ENCODE measurements at places on chromosomes 6 and 20.

DNA sequence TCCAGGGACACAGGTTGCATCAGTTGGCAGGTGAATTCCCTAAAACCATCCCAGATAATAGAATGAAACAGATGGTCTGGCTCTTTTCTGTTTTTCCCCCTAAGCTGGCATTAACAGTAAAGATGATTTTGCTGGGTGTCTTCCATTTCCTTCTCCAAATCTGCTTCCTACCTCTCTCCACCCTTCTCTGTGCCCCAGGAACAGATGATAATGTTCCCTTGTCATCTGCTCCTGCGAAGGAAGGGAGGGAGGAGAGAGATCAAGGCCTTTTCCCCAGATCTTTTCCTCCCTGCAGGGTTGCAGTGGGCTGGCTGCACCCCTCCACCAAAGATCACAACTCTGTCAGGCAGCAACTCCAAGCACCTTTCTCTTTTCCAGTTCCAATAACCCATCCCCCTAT lies 156.5 kb upstream of the PRDM1 start:
- no peak for DNase-seq

DNA sequence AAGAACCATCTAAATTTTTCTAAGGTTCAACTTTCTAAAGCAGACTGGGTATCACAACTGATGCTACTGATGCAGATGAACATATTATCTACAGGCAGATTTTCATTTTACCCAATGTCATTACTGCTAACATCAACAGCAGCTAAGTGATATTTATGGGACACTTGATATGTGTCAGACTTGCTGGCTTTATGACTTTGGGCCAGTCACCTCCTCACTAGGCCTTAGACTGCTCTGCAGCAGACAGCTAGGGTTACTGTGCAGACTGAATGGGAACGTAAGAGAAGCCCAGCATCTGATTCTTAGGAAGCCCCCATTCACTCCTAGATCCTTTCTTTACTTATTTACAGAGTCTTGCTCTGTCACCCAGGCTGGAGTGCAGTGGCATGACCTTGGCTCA lies 66.2 kb downstream of the MYH7B start:
- DNase-seq: no peak

DNA sequence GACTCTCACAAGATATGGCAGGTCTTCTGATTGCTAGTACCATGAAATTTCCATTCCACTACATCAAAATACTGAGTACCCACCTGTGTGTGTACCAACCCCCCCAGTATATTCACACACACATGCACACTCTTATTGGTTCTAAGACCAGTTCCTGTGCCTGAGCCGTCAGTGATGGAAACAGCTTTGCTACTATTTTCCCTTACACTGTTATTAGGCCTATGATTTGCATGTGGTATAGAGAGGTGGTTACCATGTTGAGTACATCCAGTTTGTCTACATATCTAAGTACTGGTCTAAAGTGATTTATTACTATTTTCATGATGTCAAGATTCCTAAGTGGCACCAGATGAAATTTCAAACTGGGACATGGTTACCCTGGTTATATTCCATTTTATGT lies 459.9 kb downstream of the BCKDHB start:
- DNase-seq: no peak

DNA sequence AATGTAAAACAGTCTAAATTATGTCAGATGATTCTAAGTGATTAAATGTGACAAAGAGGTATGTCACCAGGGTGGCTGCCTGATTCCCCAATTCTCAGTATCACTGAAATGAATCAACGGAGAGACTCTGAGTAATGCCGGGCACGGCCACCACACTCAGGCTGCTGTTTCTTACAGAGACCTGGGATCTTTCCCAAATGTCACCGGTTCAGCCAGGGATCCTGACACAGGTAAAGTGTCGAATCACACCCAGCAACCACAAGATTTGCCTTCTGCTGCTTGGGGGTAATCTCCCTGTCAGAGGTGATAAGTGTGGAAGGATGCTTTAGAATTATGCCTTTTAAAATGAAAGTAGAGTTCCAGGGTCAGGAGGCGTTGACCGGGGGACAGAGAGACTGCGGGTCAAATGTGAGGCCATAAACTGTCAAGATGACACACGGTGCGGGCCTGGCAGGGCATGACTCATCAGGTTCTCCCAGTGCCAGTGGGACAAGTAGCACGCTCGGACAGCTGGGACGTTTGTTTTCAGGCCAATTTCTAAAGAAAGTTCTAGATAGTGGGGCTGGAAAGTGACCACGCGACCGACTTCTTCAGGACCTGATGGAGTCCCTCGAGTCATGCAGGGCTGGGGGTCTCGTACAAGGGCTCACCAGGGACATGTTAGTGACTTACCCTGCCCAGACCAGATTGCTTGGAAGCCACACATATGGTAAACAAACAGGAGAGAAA lies 48.9 kb downstream of the PRDM1 start:
- no peak for DNase-seq

DNA sequence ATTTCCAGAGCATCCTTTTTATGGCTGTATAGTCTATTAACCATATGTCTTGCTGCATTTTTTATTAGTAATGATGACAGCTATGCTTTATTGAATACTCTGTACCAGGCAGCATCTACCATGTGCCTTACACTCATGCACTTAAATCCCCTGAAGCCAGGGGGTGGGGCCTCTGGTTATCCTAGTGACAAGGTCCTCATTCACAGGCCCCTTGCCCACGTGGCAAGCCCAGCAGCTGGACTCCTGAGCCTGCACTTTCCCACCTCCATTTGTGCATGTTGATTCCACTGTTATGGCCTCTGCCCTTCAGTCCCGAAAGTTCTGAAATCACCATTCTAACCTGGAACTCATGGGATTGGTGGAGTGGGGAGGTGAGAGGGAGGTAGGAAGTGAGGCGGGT lies 22.3 kb downstream of the ACTR5 start:
- DNase-seq: no peak

DNA sequence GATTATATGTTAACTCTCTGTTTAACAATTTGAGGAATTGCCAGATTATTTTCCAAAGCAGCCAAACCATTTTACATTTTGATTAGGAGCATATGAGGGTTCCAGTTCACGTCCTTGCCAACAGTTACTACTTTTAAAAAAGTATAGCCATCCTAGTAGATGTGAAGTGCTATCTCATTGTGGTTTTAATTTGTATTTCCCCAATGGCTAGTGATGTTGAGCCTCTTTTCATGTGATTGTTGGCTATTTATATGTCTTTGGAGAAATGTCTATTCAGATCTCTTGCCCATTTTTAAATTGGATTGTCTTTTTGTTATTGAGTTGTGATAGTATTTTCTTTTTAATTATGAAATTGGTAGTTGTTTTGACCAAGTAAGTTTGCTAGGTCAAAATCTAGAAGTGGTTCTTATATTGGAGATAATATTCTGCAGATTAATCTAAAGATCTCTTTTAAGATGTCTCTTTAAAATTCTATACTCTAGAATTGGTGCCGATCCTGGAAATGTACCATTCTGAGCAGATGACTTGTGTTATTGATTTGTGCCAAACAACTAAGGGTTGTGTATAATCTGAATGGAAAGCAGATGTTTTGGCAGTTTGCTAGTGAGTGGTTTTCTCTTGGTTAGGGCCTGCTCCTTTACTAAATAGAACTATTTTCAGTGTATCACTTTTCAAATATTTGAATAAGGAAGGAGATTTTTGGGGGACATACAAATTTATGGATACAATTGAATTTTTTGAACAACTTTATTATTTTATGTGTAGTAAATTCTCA lies 99.5 kb downstream of the CDKAL1 start:
- no peak for DNase-seq

DNA sequence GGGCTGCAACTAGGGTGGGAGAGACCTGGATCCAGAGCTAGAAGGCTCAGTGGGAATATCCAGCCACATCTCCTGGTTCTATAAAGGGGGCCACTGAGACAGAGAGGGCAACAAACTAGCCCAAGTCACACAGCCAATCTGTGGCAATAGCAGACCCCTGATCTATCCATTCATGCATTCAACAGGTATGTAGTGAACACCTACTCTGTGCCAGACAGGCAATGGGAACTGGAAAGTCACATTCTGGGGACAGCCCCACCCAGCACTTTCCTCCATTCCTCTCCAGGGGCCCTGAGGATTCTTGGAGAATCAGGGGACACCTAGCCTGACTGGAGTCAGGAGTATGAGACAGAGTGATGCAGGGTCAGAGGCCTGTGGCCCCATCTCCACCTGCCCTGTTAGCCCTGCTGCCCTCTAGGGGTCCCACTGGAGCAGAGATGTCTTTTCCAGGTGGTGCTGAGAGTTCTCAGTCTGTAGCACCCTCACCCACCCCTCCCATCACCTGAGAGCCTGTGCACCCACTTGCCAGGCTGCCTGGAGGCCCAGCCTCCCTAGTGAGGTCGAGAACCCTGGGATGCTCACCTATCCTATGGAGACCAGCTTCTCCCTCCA lies 13.6 kb downstream of the BPIFA2 start:
- no peak for DNase-seq

DNA sequence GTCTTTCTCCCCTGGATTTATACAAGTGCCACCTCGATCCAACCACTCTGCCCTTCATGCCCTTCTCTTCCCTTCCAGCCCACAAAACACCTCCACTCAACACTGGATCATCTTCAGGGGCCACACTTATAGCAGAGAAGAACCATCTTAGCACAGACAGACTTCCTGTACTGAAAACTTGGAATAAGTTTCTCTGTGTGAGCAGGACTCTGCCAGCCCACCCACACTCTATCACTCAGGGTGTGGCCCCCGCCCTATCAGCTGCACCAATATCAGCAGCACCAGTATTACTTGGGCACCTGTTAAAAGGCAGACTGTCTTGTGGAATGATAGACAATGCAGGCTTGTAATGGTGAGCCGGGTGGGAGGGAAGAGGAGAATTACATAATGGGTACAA lies 86.7 kb downstream of the SCML4 start:
- no peak for DNase-seq

GRCh38 chr20:54389596-54390280 lies 85.7 kb upstream of the DOK5 start:
- DNase-seq: no peak

DNA sequence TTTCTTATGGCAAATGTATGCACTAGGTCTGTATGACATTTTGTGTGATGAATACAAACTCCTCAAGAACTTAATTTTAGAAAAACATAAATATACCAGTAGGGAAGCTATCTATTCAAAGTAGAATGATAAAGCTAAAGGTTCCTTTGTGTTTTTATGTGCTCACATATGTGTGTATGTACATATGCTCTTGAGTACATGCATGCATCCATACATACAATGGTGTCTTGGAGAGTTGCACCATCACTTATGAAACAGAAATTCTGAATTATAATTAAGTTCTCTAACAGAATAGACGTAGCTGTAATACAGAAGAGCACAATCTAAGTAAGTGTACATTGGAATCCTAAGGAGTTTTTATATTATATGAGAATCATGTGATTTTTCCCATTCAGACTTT lies 2.3 kb downstream of the NKAIN2 start:
- DNase-seq: no peak

GRCh38 chr6:23591761-23592160 lies 534.3 kb upstream of the NRSN1 start:
- no peak for DNase-seq

- DNase-seq: no peak
Observed at GRCh38 chr20:45372646-45373352, 5.3 kb downstream of the TP53TG5 start.

DNA sequence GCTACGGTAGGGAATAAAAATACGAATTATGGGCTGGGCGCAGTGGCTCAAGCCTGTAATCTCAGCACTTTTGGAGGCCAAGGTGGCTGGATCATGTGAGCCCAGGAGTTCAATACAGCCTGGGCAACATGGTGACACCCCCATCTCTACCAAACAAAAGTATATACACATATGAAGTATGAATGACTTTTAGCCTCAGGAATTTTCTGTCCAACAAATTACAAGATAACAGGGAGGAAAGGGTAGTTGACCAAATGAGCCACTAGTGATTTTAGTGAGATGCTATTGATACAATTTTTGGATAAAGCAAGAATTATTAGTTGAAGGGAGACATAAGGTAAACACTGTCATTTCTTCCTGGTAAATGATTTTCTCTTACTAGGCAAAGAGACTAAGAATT lies 328.2 kb downstream of the SYNE1 start:
- no peak for DNase-seq

- no peak for DNase-seq
Observed at GRCh38 chr20:62741701-62742491, 33.3 kb downstream of the NTSR1 start.

DNA sequence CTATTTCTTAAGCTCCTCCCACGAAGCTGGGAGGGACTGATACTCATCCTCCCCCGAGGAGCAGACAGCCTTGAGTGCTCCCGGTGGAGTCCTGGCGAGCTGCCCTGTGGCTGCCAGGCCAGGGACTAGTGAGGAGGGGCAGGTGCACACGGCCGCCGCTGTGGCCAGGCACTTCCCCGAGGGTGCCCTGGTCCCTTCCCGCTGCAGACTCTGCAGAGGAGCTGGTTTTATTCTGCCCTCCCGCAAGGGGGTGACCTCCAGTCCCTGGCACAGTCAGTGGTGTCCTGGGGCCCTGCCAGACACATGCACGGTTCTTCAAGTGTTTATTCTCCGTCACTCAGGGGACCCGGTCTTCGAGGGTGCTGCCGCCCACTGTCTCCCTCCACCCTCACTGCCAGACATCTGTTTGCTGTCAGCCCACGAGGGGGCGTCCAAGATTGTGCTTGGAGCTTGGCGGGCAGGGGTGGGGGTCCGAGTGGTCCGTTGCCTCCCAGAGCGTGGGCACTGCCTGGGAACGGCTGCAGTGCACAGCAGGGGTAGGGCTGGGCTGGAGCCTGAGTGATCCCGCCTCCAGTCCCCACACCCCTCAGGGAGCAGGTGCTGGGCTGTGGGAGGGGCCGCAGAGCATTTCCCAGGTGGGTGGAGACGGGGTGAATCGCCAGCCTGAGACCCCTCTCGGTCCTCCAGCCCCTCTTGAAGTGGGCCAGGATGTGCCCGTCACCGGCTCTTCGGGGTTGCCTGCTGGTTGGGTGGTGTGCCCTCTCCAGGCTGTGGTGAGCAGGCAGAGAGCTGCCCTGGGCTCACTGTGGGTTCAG lies 3.1 kb upstream of the CABLES2 start:
- DNase-seq: no peak

GRCh38 chr20:5822569-5822968 lies 72.4 kb downstream of the SHLD1 start:
- no peak for DNase-seq

DNA sequence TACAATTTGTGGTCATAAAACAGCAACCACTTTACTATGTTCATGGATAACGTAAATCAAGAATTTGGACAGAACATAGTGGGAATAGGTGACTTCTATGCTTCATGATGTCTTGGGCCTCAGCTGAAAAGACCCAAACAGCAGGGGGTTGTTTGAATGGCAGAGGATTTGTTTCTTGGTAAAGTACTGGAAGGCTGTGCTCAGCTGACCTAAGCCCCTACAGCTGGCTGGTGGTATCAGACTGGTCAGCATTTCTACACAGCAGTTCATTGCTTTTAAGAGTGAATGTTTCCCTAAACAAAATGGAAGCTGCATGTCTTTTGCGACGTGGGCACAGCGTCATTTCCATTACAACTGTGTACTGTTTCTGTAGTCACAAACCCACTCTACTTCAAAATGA lies 148.5 kb upstream of the DEFB112 start:
- DNase-seq: no peak

Measured in omental fat pad (tissue), 4 donors.